ENCODE measurements at places on chromosomes 5 and 9. TPM values are rescaled to one million over a fixed set of nuclear protein-coding genes. Genes with fewer than 3 reads are reported as not detected.

- no peak overlapping the region for H3K4me3 ChIP-seq
- H3K27ac ChIP-seq, result no peak overlapping the region
- no peaks in the 10 kb centered on the region for H3K36me3 ChIP-seq
Observed at GRCh38 chr9:94720846-94721549, 5.5 kb upstream of the AOPEP start.

Gene FRRS1L
- total RNA-seq, result 8.2 TPM

DNA sequence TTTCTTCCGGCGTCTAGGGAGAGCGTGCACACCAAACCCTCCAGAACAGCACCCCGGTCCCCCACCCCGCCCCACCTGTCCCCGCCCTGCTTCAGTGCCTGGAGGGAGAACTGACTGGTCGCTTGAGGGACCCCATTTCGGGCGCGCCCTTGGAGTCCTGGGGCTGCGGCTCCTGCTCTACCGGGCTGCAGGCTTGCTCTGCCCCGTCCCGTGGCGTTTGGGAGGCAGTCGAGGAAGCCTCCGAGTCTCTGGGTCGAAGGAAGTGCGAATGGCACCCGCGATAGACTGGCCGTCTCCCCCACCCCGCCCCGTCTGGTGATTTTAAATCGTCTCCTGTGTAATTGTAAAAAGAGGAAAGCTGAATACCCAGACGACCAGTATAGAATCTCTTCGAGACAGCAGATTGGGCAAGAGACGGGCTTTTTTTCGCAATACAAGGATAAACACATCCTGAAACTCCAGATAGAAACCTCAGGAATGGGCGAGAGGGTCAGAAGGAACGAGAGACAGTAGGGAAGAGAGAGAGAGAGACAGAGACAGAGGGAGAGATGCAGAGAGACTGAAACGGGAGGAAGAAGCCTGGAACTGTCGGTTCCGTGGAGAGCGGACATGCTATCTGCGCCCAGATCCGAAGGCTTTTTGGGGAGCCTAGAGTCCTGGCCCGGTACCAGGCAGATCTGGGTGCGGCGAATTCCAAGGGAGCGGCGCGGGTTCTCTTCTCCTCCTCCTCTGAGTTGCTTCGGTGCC is 9.9 kb downstream of the PRDM6 start:
- H3K4me3 ChIP-seq, result no peak overlapping the region
- no peaks in the 10 kb centered on the region for H3K36me3 ChIP-seq
- no peak for DNase-seq
- H3K4me1 ChIP-seq, result peaks cover 11% of the 10 kb centered on the region

GRCh38 chr5:43312699-43313034 is 545 bp downstream of the HMGCS1 start:
- no peak for DNase-seq
- no peaks in the 10 kb centered on the region for H3K36me3 ChIP-seq
- H3K27ac ChIP-seq, result peak overlapping the region; percentile 86
- no peaks in the 10 kb centered on the region for H3K27me3 ChIP-seq
- peak overlapping the region; percentile 76 for H3K4me3 ChIP-seq
- H3K4me1 ChIP-seq, result peaks cover 7% of the 10 kb centered on the region

- no peaks in the 10 kb centered on the region for H3K36me3 ChIP-seq
- H3K27ac ChIP-seq, result no peak overlapping the region
- H3K27me3 ChIP-seq, result no peaks in the 10 kb centered on the region
- peak; percentile 69 for DNase-seq
Observed at GRCh38 chr5:59039296-59040023, 456.6 kb downstream of the RAB3C start.

DNA sequence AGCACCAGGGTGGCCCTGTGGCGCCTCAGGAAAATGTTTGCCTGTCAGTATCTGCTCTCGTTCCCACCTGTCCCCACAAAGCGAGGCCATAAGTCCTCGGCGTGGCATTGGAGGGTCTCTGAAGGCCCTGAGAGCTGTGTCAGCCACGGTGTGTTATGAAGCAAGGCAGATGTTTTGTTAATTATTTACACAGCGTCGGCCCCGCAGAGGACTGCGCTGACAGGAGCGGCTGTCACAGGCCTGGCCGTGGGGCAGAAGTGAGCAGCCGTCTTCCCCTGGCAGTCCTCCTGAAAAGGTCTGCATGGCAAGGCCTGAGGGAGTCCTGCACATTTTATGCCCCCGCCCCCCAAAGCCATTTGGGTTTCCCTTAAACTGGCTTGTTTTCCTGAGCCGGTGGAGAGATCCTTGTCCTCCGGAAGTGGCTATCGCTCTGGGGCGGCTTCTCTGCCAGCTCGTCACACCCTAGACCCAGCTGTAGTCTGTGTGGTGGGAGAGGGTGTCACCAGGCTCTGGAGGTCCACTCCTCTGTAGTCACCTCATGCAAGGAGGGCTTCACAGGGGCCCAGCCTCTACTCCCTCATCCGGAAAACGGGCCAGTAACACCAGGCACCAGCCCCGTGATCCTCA is 6.2 kb downstream of the NEK6 start:
- H3K27me3 ChIP-seq, result no peaks in the 10 kb centered on the region
- DNase-seq, result no peak
- no peaks in the 10 kb centered on the region for H3K36me3 ChIP-seq
- peaks cover 7% of the 10 kb centered on the region for H3K4me1 ChIP-seq

DNA sequence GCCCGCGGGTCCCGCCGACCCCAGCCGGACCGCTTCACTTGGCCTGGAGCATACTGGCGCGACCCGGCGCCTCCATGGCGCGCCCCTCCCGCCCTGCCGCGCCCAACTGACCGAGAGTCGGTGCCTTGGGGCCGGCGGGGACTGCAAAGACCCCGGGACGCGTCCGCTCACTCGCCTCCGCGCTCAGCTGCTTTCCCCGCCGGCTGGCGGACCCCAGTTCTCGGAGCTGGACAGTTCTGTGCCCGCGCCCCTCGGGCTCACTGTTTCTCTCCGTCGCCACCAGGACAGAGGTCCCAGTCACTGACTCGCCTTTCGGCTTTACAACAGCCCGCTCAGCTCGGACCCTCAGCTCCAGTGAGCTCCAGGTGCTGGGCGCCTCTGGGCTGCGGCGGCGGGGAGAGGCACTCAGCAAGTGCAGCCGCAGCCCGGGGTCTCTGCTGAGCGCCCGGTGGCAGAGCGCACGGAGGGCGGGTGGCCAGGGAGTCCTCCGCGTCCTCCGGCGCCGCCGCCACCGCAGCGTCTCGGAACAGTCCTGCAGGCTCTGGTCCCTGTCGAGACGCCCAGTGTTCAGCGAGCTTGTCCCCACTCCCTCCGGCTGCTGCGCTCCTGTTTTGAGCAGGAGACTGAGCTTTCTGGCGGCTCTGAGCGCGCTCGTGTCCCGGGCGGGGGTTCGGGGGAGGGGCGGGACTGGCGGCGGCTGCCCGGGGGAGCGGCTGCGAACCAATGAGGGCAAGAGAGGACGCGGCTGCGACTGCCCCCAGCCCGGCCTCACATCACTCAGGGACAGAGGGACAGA is at the start of gene SMIM32:
TSS of gene SMIM32 (minus strand) at position 637 of the 796 bp plus-strand sequence. CDS start 638 bp downstream, outside the sequence.
- no peak within 1 kb of the TSS for H3K4me3 ChIP-seq
- peak; percentile 15 for DNase-seq
- H3K4me1 ChIP-seq, result peaks cover 16% of the 10 kb centered on the region
- no peak within 1 kb of the TSS for H3K27ac ChIP-seq

DNA sequence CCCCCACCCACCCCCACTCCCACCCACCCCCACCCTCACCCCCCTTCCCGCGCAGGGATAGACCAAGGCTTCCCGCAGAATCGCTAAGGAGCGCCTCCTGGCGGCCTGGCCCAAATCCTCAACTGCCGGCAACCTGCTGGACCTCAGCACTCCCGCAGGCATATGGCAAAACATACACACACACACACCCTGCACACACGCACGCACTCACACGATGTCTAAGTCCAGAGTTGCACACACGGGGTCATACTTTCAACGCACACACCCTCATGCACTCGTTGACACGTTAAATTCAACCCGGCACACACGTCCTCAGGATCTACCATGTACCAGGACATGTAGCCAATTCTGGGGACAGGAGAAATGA is 1.7 kb downstream of the CPLX2 start:
- no peak for DNase-seq
- no peaks in the 10 kb centered on the region for H3K36me3 ChIP-seq
- peaks cover 25% of the 10 kb centered on the region for H3K27me3 ChIP-seq
- no peak overlapping the region for H3K4me3 ChIP-seq
- H3K4me1 ChIP-seq, result no peaks in the 10 kb centered on the region

- DNase-seq, result no peak
- no peak overlapping the region for H3K4me3 ChIP-seq
Observed at GRCh38 chr9:116763770-116764169, 76.7 kb downstream of the TRIM32 start.

- H3K27me3 ChIP-seq, result no peaks in the 10 kb centered on the region
- no peak overlapping the region for H3K27ac ChIP-seq
- no peaks in the 10 kb centered on the region for H3K36me3 ChIP-seq
- no peaks in the 10 kb centered on the region for H3K4me1 ChIP-seq
Observed at GRCh38 chr5:111602817-111603445, 90.6 kb upstream of the STARD4 start.

GRCh38 chr9:98097836-98098235 is 21.2 kb downstream of the TRIM14 start:
- DNase-seq, result peak; percentile 43
- peaks cover 9% of the 10 kb centered on the region for H3K4me1 ChIP-seq
- peaks cover 31% of the 10 kb centered on the region for H3K27me3 ChIP-seq
- H3K36me3 ChIP-seq, result peaks cover 6% of the 10 kb centered on the region
- no peak overlapping the region for H3K27ac ChIP-seq

Gene DROSHA
- 38.9 TPM for total RNA-seq

Gene SLC36A1
- total RNA-seq, result 10.0 TPM

DNA sequence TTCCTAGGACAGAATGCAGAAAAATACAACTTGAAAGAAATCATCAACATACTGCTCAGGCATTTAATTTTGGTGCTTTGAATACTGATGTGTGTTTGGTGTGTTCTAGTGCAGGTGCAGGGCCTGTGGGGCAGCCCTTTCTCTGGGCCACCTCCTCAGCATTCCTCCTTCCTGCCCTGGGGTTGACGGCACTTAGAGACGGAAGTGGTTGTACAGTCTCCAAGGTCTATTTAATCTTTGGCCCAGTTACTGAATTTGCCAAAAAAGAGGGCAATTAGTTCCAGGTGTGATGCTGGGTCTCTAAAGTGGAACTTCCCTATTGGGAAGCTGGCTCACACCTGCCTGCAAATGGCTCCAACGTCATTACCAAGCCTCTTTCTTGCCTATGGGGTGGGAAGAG is 269.0 kb downstream of the SH3GL2 start:
- DNase-seq, result no peak
- H3K27me3 ChIP-seq, result no peaks in the 10 kb centered on the region
- H3K4me3 ChIP-seq, result no peak overlapping the region
- H3K27ac ChIP-seq, result no peak overlapping the region
- H3K36me3 ChIP-seq, result no peaks in the 10 kb centered on the region

Gene UBE2QL1
- total RNA-seq, result 2.3 TPM

- no peak overlapping the region for H3K27ac ChIP-seq
- H3K27me3 ChIP-seq, result no peaks in the 10 kb centered on the region
- no peaks in the 10 kb centered on the region for H3K36me3 ChIP-seq
- DNase-seq, result no peak
- no peak overlapping the region for H3K4me3 ChIP-seq
Observed at GRCh38 chr9:100784755-100785154, 206.9 kb downstream of the CAVIN4 start.

Gene AFAP1L1
- 12.5 TPM for total RNA-seq

DNA sequence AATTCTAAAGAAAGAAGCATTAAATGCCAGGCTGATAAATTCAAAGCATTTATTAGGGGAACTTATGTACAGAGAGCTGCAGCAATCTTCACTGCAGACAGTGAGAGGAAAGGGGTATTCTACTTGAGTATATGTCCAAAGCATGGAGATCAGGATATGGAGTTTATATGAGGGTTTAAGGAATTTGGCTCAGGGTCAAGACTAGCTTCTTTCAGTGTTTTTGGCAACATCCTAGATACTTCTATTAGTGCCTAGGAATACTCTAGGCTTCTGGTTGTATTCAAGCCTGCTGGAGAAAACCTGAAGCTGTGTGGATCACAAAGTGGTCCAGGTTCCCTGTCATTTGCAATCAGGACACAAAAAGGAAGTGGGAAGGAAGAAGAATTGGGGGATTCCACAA is 194.6 kb downstream of the CETN3 start:
- no peak overlapping the region for H3K4me3 ChIP-seq
- H3K27me3 ChIP-seq, result no peaks in the 10 kb centered on the region
- DNase-seq, result no peak

Gene SLF1
- 1.3 TPM for total RNA-seq
